ENCODE measurements at places on chromosomes 13 and 19.

- DNase-seq, result no peak
Measured at GRCh38 chr13:79423801-79424642, 18.0 kb upstream of the RBM26 start.

- DNase-seq, result no peak
Measured at GRCh38 chr13:97279913-97280312, 57.8 kb downstream of the MBNL2 start.

DNA sequence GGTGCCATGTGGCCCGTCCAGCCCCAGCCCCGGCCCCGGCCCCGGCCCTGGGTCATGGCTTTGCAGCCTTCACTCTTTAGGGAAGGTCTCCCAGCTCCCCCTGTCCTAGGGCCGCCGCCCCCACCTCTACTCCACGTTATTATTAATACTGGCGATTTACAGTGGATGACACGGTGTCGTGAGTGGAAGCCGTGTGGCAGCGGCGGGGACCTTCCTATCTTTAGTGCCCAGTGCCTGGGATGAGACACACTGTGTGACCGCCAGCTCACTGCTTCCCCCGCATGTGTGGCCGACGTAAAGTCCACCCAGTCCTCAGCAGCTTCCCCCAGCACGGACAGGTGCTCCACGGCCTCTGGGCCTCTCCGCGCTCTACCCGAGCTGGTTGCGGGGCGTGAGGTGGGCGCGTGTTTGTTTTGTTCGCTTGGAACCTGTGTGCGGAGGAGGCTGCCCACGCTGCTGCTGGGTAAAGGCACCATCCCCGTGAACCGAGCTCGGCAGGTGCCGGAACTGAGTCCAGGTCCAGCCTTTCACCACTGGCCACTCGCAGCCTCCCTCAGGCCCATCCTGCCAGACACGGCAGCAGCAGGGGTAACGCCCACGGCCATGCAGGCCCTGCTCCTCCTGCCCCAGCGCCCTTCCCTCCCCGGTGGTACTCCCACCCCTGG is 70.9 kb upstream of the MCF2L start:
- DNase-seq, result no peak

DNA sequence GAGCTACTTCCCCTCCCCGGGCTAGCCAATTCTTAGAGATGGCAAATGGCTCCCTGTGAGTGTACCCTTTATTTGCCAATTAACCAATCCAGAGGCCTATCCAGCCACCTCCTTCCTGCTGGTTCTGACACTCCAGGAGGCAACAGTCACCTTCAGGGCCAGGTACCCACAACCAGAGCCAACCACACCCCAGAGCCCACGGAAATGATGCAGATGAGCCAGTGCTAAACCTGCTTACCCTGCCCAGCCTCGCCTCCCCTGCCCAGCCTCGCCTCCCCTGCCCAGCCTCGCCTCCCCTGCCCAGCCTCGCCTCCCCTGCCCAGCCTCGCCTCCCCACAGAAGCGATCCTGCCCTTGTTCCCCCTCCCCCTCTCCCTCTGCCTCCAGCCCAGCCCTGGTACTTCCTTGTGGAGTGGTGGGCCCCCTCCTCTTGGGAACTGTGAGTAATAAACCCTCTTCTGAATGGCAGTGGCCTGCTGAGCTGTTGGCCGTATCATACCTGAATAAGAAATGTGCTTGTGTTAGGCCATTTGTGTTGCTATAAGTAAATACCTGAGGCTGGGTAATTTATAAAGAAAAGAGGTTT is 173.8 kb upstream of the RNF113B start:
- DNase-seq, result no peak

GRCh38 chr13:43227721-43228120 is 204.3 kb downstream of the DNAJC15 start:
- DNase-seq, result no peak

DNA sequence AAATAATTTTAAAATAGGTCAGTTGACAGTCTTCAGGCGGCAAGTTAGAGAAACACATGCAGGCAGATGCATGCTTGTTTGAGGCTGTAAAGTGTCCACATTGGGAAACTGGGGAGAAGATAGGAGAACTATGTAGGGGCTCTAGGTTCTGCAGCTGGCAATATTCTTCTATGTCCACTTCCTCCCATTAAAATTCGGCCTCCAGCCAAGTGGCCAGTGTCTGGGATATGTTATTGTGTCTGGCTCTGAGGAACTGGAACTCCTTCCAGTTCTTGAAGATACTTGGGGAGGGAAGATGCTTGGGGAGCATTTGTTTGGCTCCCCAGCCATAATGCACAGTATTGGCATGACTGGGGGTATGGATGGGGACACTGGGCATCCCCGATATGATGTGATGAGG is 20.9 kb upstream of the KLF2 start:
- DNase-seq, result no peak

GRCh38 chr19:55391191-55391670 is 5.5 kb downstream of the RPL28 start:
- no peak for DNase-seq

- DNase-seq, result no peak
Measured at GRCh38 chr13:68727798-68728197, 1379.8 kb upstream of the ATXN8OS start.

DNA sequence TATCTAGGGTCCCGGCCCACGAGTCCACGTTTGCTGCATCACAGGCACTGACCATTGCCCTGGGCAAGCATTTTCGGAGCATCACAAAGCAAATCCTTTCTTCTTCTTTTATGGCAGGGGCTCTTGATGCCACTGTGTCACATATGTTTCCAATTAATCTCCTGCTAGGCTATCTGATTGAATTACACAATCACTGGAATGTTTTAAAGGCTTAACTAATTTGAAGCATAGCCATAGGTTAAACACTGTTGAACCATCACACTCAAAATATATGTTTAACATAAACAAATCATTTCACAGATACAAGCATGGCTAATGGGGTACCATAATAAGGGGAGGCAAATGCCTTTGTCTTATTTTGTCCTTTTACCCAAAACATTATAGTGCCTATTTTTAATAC is 338.3 kb downstream of the POU4F1 start:
- DNase-seq, result no peak

DNA sequence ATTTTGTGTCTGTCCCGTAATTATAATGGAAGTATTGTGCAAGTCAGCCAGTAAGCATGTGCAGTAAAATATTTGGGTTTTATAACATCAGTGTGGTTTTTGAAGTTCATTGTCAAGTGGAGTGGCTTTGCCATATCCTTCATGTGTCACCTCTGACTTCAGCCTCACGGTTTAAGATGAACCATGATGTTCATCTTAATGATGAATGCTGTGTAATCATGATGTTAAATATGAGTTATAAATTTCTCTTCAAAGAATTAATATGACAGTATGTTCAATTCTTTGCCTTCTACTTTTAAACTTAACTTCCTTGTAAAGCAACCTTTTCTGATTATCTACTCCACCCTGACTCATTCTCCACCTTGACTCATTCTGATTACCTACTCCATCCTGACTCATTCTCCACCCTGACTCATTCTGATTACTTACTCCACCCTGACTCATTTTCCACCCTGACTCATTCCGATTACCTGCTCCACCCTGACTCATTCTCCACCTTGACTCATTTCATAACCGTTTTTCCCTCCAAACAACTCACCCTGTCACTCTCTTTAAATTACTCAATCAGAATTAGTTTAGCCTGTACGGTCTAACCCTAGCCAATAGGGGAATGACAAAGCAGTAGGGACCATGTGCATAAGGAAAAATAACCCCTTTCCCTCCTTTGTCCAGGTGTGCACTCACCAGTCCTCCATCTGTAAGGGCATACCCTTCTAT is 50.3 kb upstream of the ANKRD10 start:
- no peak for DNase-seq

GRCh38 chr13:44243198-44243857 is 130.3 kb upstream of the SERP2 start:
- DNase-seq, result no peak

DNA sequence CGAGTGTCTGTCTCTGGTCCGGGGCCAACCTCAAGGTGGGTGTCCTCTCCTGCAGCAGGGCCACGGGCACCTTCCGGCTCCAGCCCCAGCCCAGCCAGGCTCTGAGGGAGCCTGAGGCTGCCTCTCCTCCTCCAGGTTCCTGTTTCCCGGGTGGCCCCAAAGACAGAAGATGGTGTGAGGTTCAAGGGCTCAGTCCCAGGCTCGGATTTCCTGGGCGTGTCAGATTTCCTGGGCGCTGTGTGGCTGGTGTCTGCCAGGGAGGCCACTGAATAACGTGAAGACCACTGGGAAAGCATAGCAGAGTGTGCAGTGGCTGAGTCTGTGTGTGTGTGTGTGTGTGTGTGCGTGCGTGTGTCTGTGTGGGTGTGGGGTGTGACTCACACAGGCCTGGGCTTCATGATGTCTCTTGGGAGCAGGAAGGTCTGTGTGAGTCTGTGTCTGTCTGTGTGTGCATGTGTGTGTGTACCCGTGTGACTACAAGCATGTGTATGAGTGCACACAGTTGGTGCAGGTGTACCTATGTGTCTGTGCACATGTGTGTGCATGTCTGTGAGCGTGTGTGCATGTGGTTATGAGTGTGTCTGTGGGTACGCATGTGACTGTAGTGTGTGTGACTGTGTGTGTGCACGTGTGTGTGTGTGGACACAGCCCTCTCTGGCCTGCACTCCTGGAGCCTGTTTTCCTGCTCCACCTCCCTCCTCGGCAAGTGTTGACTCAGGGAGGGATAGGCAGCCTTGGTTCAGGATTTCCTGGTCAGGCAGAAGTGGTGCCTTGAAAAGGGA is 28.3 kb downstream of the CEBPA start:
- DNase-seq, result no peak

DNA sequence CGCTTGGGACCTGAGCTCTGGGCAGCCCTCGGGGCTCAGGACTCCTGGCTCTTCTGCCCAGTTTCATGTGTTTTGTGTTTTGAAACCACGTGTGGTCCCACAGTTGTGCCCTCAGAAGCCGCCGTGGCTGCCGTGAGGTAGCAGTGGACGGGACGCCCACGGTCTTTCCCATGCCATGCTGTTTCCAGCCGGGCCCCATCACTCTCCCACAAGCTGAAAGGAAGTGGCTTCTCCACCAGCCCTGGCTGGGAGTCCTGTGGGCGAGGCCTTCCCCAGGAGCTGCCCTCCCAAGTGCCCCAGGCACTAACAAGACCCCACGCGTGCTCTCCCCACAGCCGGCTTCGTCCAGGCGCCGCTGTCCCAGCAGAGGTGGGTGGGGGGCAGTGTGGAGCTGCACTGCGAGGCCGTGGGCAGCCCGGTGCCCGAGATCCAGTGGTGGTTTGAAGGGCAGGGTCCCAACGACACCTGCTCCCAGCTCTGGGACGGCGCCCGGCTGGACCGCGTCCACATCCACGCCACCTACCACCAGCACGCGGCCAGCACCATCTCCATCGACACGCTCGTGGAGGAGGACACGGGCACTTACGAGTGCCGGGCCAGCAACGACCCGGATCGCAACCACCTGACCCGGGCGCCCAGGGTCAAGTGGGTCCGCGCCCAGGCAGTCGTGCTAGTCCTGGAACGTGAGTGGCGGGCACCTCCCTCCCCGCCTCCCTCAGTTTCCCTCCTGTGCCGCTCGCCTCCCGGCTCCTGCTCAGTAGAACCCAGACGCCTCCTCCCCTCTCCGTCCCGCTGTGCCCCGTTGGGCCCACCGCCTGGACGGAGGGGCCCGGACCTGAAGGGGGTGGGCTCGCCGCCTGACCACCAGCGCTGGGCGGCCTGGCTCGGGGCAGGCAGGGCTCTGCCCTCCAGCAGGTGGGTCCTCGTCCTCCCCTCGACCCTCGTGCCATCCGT is 5.3 kb downstream of the BSG start:
- DNase-seq, result no peak

GRCh38 chr13:99133230-99133629 is 67.4 kb upstream of the UBAC2 start:
- DNase-seq, result no peak

DNA sequence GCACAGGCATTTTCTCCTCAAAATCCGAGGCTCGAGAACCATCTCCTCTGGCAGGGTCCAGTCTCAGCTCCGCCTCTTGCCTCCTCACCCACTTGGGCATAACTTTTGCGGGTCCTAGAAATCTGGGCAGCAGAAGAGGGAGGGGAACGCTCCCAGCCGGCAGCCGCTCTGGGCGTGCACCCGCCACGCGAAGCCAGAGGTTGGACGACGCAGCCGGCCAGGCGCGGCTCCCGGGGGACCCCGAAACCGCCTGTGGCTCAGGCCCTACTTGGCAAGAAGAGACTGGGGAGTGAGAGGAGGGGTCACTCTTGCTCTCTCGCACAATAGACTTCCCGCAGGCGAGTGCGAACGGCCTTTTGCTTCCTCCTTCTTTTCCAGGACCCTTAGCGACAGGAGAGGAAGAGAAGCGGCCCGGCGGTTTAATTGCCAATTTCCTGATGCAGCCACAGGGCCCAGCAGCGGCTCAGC is 6.0 kb upstream of the SOX1 start:
- no peak for DNase-seq

- DNase-seq, result no peak
Measured at GRCh38 chr19:57389194-57389729, 392 bp upstream of the ZNF548 start.

GRCh38 chr13:86174622-86175021 is 375.4 kb upstream of the SLITRK6 start:
- no peak for DNase-seq

DNA sequence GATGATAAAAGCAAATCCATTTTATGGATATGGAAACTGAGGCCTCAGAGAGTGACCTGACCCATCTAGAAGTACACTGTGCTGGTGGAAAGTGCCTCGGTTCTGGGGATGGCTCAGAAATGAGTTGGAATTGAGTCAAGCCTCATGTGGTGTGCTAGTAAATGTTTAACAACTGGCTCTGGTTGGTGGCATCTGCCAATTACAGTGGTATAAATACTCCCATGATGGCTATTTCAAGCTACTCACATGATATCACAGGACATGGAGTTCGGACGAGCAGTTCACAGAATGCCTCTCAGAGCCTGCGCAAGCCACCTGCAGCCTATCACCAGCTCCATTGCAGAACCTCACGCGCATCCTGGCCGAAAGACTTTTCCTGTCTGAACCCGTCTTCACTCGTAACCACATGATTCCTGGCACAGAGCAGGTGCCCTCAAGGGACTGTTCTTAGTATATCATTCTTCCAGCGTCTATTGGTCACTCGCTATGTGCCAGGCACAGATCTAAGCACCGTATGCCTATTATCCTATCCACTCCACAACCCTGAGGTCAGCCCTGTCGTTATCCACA is 9.1 kb downstream of the TMEM150B start:
- no peak for DNase-seq

DNA sequence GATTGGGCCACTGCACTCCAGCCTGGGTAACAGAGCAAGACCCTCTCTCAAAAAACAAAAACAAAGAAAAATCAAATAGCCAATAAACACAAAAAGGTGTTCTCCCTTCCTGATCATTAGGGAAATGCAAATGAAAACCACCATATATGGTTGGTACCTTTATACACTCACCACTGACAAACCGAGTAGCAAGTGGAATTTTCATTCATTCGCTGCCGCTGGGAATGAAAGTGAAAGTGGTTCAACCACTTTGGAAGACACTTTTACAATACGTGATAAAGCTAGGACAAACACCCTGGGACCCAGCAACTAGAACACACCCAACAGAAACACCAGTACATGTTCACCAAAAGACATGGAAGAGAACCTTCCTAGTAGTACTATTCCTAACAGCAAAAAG is 21.0 kb downstream of the GRIK5 start:
- DNase-seq, result no peak

Data from activated CD4-positive, alpha-beta T cell treated with anti-CD3 and anti-CD28 coated beads, Interleukin-2, amount 50 U/mL, for 1 hour (primary cell).